ENCODE measurements at places on chromosomes 16 and 17. TPM values are rescaled to one million over a fixed set of nuclear protein-coding genes. Genes with fewer than 3 reads are reported as not detected.
A peak's percentile ranks its signal among the peaks of the same experiment; 100 is the strongest.

DNA sequence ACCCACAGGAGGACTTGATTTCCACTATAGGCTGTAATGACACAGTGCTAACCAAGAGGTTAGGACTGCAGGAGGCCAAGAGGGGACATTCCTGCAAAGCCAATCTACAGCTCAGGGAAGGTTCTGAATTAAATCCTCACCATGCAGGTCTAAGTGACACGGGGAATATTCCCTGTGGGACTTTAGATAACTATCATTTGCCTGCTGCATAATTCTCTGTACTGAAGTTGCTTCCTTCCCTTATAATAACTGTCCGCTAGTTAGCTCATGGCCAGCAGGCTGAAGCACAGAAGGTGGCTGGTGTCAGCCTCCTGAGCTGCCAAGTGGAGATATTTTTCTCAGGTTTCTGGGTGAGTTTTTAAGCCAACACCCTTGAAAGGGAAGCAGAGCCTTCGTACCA is 74.6 kb upstream of the SOX9 start:
- no peak overlapping the region for H3K4me3 ChIP-seq
- H3K36me3 ChIP-seq = no peaks in the 10 kb centered on the region

MGRN1 gene
- total RNA-seq = 90.8 TPM

CSH2 gene
- total RNA-seq = not detected

KRT9 gene
- total RNA-seq = not detected

- H3K36me3 ChIP-seq = no peaks in the 10 kb centered on the region
- peak overlapping the region; percentile 47 for H3K27ac ChIP-seq
Observed at GRCh38 chr17:64732336-64733006, 70.4 kb upstream of the SMURF2 start.

GRCh38 chr17:63927464-63928171 is 4.5 kb downstream of the CD79B start:
- DNase-seq = peak; percentile 21
- no peaks in the 10 kb centered on the region for H3K27me3 ChIP-seq
- H3K4me3 ChIP-seq = no peak overlapping the region
- no peak overlapping the region for H3K27ac ChIP-seq
- H3K36me3 ChIP-seq = no peaks in the 10 kb centered on the region

- no peak for DNase-seq
- no peaks in the 10 kb centered on the region for H3K36me3 ChIP-seq
- no peaks in the 10 kb centered on the region for H3K4me1 ChIP-seq
- no peak overlapping the region for H3K27ac ChIP-seq
Observed at GRCh38 chr17:53736516-53737240, 86.0 kb upstream of the KIF2B start.

GRCh38 chr17:42061646-42062487 is 11.5 kb upstream of the C17orf113 start:
- no peaks in the 10 kb centered on the region for H3K27me3 ChIP-seq
- H3K36me3 ChIP-seq = no peaks in the 10 kb centered on the region
- H3K27ac ChIP-seq = no peak overlapping the region
- DNase-seq = no peak
- H3K4me1 ChIP-seq = no peaks in the 10 kb centered on the region
- no peak overlapping the region for H3K4me3 ChIP-seq

- H3K27me3 ChIP-seq = no peaks in the 10 kb centered on the region
- H3K36me3 ChIP-seq = no peaks in the 10 kb centered on the region
- H3K4me1 ChIP-seq = peaks cover 20% of the 10 kb centered on the region
- H3K27ac ChIP-seq = no peak overlapping the region
- H3K4me3 ChIP-seq = no peak overlapping the region
Observed at GRCh38 chr17:81241648-81242420, 2.7 kb downstream of the NDUFAF8 start.

DNA sequence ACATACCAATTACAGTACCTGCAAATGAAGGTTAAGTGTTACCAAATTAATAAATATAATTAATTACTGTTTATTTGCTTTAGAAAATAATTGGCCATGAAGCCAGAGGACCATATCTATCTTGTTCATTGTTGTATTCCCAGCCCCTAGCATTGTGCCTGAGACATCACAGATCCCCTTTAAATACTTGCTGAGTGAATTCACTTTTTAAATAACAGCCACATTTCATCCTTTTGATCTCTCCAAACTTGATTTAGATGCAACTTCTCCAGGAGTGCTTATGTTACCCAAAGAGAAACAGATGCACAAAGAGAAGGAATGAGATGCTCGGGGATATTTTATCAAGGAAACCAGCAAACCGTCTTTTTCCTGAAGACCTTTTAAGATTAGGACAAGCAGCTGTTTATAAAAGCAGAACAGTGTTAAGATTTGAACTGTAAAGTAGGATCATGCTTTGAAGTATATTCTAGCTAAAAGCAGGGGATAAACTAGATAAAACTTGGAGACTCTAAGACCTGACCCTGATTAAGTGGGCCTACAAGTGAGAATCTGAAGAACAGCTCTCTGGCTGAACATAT is 66.3 kb downstream of the CHD9 start:
- no peak overlapping the region for H3K4me3 ChIP-seq
- H3K27ac ChIP-seq = no peak overlapping the region
- H3K4me1 ChIP-seq = no peaks in the 10 kb centered on the region
- no peaks in the 10 kb centered on the region for H3K36me3 ChIP-seq
- no peak for DNase-seq

RHBDF2 gene
- total RNA-seq = 58.6 TPM

- no peaks in the 10 kb centered on the region for H3K27me3 ChIP-seq
- no peak for DNase-seq
Observed at GRCh38 chr16:82201351-82201750, 31.3 kb upstream of the MPHOSPH6 start.

VASN gene
- 82.7 TPM for total RNA-seq

HOXB3 gene
- 99.0 TPM for total RNA-seq

HP gene
- 41.4 TPM for total RNA-seq

GRCh38 chr16:66925322-66925840 is at the start of gene RRAD:
RRAD (minus strand) TSS chr16:66925535; CDS start chr16:66925179, 356 bp downstream.
- peak within 1 kb of the TSS; percentile 28 for H3K4me3 ChIP-seq
- H3K27me3 ChIP-seq = no peaks in the 10 kb centered on the region
- no peaks in the 10 kb centered on the region for H3K36me3 ChIP-seq
- peaks cover 8% of the 10 kb centered on the region for H3K4me1 ChIP-seq

DNA sequence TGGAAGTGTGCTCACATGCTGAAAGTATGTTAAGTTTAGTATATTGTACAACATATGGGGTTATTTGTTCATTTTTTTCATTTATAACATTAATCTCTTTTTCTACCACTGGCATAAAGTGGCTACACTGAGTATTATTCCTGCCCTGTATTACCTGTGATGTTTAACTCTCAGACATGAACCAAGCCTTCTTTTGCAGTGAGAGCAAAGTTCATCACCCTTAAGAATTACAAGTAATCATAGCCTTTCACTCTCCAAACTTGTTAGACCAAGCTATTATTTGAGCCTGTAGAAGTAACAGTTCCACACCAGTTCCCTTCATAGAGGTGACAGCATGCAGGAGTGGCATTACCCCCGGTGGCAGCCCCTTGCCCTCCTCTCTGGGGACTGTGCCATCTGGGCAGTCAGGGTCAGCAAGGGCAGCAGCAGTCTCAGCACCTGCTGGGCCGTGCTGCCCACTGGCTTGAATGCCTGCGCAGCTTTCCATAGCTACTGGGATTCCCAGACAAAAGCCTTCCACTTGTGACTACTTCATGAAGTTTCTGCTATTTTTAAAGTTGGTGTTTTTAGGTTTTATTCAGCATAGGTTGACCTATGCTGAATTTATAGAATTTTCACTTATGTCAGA is 71.3 kb downstream of the TMC6 start:
- DNase-seq = no peak
- H3K4me1 ChIP-seq = peaks cover 4% of the 10 kb centered on the region
- H3K36me3 ChIP-seq = peaks cover 6% of the 10 kb centered on the region
- no peaks in the 10 kb centered on the region for H3K27me3 ChIP-seq
- no peak overlapping the region for H3K27ac ChIP-seq

DNA sequence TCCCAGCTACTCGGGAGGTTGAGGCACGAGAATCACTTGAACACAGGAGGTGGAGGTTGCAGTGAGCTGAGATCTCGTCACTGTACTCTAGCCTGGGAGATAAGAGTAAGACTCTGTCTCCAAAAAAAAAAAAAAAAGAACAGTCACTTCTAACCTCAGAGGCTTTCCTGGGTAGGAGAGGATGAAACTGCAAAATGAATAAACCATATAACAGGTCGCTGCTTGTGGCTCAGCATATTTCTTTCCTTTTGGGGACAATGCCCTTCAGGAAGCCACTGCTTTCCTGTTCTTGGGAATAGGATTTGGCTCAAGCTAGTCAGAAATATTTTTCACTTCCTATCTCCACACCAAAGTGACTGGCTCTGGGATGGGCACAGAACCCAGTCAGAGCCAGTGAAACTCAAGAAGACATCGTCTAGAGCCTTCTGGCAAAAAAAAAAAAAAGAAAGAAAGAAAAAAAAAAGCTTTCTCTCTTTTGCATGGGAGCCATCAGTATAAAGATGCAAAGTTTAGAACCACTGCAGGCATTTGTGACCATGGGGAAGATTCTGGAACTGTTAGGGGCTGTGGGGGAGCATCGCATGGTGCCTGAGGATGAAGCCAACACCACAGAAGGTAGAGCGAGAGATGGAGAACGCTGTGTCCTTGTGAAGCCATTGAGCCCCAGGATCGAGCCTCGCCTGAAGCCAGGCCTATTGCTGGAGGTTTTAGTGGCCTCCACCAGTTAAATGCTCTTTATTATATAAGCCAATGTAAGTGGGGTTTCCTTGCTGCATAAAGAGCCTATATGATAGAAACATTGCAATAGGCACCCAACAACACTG is 71.8 kb upstream of the MRTFB start:
- H3K36me3 ChIP-seq = no peaks in the 10 kb centered on the region
- H3K27me3 ChIP-seq = no peaks in the 10 kb centered on the region
- peaks cover 3% of the 10 kb centered on the region for H3K4me1 ChIP-seq
- DNase-seq = no peak

DNA sequence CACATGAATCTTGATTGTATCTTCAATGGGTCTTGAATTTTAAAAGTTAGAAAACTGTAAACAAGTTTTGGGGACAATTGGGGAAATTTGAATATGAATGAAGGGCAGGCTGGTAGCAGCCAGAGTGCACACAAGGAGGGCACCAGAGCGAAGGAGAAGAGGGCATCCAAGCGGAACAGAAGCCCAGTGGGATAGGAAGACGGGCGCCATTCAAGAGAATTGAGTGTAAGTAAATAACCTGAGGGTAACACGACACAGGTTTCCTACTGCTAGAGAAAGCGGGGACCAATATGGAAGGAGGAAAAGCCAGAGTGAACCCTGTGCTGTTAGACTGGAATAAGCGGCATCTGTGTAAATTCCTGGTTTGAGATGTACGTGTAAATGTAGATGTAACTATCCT is 115.1 kb upstream of the CCL2 start:
- H3K36me3 ChIP-seq = no peaks in the 10 kb centered on the region
- no peaks in the 10 kb centered on the region for H3K4me1 ChIP-seq
- H3K27ac ChIP-seq = no peak overlapping the region
- no peak for DNase-seq
- H3K27me3 ChIP-seq = no peaks in the 10 kb centered on the region

- no peak overlapping the region for H3K27ac ChIP-seq
- H3K4me1 ChIP-seq = no peaks in the 10 kb centered on the region
- no peak for DNase-seq
- H3K4me3 ChIP-seq = no peak overlapping the region
Observed at GRCh38 chr16:16175296-16175695, 48.0 kb downstream of the ABCC6 start.

GRCh38 chr16:52953215-52953614 is 99.5 kb downstream of the CHD9NB start:
- H3K4me1 ChIP-seq = no peaks in the 10 kb centered on the region
- DNase-seq = no peak
- no peaks in the 10 kb centered on the region for H3K36me3 ChIP-seq
- no peak overlapping the region for H3K4me3 ChIP-seq

KRTAP3-1 gene
- not detected for total RNA-seq

NLRC3 gene
- total RNA-seq = 5.3 TPM

DNA sequence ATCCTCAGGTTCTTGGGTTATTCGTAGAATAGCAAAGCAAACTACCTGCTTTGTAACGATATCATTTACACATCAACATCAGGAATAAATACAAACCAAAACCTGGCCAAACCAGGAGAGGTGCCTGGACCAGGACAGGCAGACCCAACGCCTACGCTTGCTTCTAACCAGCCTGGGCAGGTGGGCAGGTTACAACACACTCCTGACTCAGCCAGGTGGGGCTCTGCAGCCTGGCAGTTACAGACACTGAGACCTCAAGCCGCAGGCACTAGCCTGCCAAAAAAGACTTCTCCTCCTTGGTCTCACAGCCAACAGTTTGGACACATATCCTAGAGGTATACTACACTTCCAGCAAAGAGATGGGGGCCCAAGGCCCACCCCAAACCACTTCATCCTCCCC is 14.0 kb downstream of the ANKRD11 start:
- H3K36me3 ChIP-seq = no peaks in the 10 kb centered on the region
- H3K27ac ChIP-seq = no peak overlapping the region
- no peak for DNase-seq
- no peaks in the 10 kb centered on the region for H3K27me3 ChIP-seq
- peaks cover 21% of the 10 kb centered on the region for H3K4me1 ChIP-seq

- H3K4me3 ChIP-seq = no peak overlapping the region
- H3K36me3 ChIP-seq = no peaks in the 10 kb centered on the region
- H3K4me1 ChIP-seq = no peaks in the 10 kb centered on the region
Observed at GRCh38 chr16:80569440-80570105, 28.8 kb downstream of the DYNLRB2 start.

GRCh38 chr17:4562015-4562969 is 1.9 kb upstream of the GGT6 start:
- no peaks in the 10 kb centered on the region for H3K36me3 ChIP-seq
- H3K4me3 ChIP-seq = no peak overlapping the region
- no peak for DNase-seq
- H3K27ac ChIP-seq = peak overlapping the region; percentile 32
- H3K4me1 ChIP-seq = peaks cover 21% of the 10 kb centered on the region

DNA sequence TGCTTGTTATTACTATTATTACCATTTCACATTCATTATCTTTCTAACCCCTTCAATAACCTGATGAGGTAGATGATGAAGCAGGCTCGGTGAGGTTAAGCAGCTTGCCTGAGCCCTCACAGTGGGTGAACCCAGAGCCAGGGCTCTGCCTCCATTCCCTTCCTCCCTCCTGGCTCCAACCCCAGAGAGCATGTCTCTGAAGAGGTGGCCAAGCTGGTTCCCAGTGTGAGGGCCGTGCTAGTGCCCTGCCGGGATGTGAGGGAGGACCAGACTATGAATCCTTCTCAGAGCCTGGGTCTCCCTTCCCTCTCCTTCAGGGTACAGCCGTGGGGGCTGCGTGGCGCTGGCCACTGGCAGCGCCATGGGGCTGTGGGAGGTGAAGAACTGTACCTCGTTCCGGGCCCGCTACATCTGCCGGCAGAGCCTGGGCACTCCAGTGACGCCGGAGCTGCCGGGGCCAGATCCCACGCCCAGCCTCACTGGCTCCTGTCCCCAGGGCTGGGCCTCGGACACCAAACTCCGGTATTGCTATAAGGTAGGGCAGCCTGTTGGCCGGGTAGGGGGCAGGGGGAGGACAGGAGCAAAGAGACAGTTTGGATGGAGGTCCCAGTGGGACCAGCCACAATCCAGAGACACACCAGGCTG is 49.6 kb downstream of the MRC2 start:
- no peaks in the 10 kb centered on the region for H3K4me1 ChIP-seq
- no peaks in the 10 kb centered on the region for H3K27me3 ChIP-seq
- H3K27ac ChIP-seq = no peak overlapping the region
- no peak overlapping the region for H3K4me3 ChIP-seq
- DNase-seq = no peak
- H3K36me3 ChIP-seq = no peaks in the 10 kb centered on the region

Data from kidney (tissue), 22 donors.